ENCODE measurements at places on chromosomes 7 and 10.

GRCh38 chr10:106935978-106936451 lies 228.5 kb downstream of the SORCS1 start:
- no peak for DNase-seq

DNA sequence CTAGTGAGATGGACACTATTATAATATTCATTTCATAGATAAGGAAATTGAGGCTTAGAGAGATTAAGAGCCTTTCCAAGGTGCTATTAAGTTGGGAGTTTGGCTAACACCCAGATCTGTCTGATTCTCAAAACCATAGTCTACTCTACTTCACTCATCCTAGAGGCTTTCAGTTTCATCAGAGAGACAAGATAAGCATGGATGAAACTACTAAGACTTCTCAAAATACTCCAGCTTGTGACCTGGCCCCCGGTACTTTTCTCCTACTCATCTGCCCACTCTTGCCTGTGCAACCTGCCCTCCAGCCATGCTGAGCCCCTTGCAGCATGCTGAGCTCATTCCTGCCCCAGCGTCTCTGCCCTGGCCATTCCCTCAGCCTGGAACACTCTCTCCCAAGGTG lies 12.2 kb upstream of the SLC35B4 start:
- DNase-seq: no peak

DNA sequence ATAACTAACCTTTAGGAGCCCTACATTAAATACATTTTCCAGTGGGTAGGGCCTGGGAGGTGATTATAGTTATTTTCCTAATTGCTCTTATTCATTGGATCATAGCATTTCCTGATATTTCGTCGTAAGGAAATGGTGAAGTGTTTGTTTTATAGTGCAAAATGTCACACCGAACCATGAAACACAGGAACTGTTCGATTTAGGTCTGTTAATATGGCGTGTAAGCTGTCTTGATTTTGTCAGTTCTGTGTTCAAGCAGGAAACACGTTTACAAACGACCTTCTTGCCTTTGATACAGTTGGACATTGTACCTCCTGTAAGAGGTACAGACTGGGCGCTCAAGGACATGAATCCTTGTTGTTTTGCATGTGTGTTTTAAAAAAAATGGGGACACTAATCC lies 14.8 kb downstream of the RBM17 start:
- DNase-seq: no peak

- no peak for DNase-seq
Measured at GRCh38 chr7:150398108-150398964, 19.2 kb downstream of the ZNF775 start.

GRCh38 chr7:112167147-112167546 lies 39.1 kb downstream of the DOCK4 start:
- peak; percentile 83 for DNase-seq

GRCh38 chr7:30751696-30752273 lies at the start of gene INMT:
TSS of gene INMT (plus strand) at chr7:30752135. CDS start at chr7:30752151, 16 bp downstream.
- no peak for DNase-seq

GRCh38 chr10:21340331-21340730 lies 185.2 kb downstream of the SKIDA1 start:
- no peak for DNase-seq

DNA sequence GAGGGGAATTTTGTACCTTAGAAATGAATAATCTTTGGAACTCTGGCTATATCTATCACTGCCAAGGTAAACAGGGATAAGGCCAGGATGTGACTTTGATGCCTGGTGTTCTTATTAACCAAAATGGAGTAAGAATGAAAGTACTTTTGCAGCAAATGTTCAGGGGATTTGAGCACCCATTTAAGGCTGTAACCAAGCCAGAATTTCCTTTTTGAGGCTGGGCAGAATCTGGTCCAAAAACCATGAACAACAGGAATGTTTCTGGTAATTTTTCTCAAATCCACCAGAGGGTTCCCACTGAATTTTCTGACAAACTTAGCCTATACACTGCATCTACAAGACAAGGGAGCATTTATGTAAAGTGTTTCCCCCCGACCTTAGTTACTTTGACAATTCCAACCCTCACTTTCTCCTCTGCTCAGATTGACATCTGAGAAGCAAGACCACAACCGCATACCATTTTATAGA lies 120.6 kb downstream of the BAMBI start:
- DNase-seq: no peak

GRCh38 chr10:104680467-104681401 lies 39.6 kb downstream of the SORCS3 start:
- no peak for DNase-seq

DNA sequence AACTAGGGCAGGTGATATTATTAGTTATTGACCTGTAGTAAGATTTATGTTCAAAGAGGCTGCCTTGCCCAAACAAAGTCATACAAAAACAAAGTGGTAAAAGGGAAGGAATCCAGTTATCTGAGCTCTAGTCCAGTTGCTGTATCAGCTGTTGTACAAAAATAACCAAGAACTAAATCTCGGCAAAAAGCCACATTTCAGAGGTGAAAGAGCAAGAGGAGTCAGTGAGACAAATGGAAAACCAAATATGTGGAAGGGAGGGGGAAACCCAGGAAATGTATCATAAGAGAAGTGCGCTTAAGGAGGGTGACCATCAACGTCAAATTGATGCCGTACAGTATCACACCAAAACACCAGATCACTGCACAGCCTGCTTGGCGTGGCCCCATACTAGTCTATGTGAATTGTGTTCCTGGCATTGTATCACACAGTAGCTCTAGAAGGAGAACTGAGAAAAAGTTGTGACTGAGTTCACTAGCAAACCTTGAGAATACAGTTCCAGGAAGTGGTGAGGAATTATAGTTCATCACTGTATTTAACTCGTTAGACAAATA lies 6.4 kb downstream of the AGBL3 start:
- no peak for DNase-seq

DNA sequence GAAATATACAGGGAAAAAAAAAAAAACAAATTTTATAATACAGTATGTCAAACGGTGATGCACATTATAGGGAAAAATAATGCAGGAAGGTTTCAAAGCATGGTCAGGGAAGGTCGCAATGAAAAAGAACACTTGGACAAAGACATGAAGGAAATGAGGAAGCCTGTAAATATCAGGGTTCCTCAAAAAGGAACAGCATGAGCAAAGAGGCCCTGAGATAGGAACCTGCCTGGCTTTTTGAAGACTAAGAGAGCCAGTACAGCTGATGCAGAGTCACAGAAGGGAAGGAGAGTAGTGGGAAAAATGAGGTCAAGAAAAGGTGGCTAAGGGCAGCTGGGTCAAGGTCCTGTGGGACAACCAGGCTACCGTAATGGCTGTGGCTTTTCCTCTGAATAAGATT lies 1.9 kb downstream of the VPS41 start:
- DNase-seq: no peak

- DNase-seq: no peak
Measured at GRCh38 chr7:82886324-82886723, 276.4 kb downstream of the PCLO start.

- DNase-seq: no peak
Measured at GRCh38 chr7:104927055-104927454, 87.0 kb upstream of the KMT2E start.

GRCh38 chr7:138919216-138919615 lies 62.0 kb downstream of the KIAA1549 start:
- DNase-seq: no peak

- DNase-seq: no peak
Measured at GRCh38 chr10:48934672-48935501, 4.8 kb downstream of the LRRC18 start.

- no peak for DNase-seq
Measured at GRCh38 chr10:58963723-58964124, 212.7 kb upstream of the PHYHIPL start.

- no peak for DNase-seq
Measured at GRCh38 chr7:2821161-2821841, 22.8 kb downstream of the GNA12 start.

- DNase-seq: no peak
Measured at GRCh38 chr7:16803881-16804673, 722 bp downstream of the AGR2 start.

- DNase-seq: no peak
Measured at GRCh38 chr7:66142334-66142733, 27.7 kb downstream of the CRCP start.

GRCh38 chr10:122864194-122864592 lies 15.2 kb downstream of the FAM24B start:
- DNase-seq: no peak

DNA sequence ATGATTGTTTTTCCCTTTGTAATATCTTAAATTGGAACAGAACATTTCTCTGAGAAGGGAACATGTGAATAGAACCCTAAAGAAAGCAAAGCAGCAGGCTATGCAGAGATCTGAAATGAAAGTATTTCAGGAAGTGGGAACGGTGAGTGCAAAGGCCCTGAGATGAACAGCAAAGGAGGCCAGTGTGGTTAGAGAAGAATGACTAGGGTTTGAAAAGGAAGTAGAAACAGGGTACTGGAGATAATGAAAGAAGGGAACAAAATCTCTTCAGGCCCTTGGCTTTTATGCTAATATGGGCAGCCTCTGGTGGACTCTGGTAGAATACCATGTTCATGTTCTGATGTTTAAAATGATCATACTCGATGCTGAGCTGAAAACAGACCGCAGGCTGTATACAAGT lies 22.2 kb downstream of the ARHGAP21 start:
- no peak for DNase-seq

DNA sequence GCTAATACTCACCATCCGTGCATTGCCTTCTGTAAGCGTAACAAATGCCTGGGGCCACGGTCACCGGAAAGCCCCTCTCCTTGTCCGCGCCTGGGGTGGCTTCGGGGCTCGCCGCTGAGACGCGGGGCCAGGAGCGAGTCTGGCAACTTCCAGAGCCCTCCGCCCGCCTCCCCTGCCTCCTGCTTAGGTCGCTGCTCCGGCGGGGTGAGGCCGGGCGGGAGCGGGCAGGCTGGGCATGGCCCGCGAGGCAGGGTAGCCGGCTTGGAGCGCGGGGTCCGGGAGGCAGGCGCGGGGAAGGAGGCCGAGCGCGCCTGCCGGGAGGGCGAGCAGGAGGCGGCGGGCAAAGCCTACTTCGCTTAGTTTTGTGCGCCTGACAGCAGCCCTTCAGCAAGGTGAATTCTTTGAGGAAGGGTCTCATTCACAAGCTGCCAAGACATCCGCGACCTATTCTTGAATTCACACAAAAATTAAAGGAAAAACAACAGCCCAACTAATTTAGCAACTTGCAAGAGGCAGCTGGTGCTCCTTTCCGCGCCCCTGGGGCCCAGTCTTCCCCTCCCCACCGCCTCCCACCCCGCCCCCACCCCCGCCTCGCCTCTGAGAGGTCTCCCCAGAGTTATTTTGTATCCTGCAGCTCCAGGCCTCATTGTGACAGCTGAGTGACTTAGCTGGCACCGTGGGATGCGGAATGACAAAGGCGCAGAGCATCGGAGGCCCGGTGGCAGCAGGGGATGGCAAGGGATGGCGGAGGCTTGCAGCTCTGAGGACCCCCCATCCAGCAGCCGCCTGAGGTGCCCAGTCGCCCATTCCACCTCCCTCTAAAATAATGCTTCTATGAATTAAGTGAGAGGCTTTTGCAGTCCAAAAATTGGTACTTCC lies 12.8 kb upstream of the KAT6B start:
- no peak for DNase-seq

- DNase-seq: no peak
Measured at GRCh38 chr10:82543631-82544030, 668.6 kb downstream of the NRG3 start.

GRCh38 chr7:128344431-128344774 lies 695 bp upstream of the RBM28 start:
- no peak for DNase-seq

GRCh38 chr10:97025613-97026242 lies 160.0 kb downstream of the SLIT1 start:
- peak; percentile 1 for DNase-seq

DNA sequence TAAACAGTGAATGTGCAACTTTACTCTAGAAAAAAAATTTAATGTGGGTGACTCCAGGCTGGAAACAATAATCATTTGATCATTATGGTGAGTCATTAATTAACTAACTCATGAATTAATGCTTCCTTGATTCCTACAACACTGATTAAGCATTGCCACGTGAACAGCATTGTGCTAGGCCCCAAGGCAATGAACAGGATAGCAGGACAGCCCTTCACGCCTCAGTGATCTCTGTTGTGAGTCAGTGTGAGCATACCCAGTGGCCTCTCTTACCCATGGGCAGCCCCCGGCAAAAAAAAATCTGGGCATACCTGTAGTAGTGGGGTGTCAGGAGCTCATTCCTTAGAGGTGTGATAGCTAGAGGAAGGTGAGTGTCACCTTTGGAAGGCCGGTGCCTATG lies 76.0 kb downstream of the DENND2A start:
- DNase-seq: no peak

DNA sequence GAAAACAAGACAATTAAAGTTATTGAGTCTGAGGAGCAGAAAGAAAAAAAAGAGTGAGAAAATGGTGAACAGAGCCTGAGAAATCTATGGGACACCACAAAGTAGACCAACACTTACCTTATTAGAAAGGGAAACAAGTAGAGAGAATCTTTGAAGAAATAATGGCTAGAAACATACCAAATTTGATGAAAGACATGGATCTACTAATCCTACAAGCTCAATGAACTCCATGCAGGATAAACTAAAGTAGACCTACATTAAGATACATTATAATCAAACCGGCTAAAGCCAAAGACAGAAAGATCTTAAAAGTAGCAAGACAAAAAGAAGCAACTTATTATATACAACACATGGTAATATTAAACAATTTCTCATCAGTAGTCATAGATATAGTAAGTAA lies 782.3 kb upstream of the GHITM start:
- DNase-seq: no peak

DNA sequence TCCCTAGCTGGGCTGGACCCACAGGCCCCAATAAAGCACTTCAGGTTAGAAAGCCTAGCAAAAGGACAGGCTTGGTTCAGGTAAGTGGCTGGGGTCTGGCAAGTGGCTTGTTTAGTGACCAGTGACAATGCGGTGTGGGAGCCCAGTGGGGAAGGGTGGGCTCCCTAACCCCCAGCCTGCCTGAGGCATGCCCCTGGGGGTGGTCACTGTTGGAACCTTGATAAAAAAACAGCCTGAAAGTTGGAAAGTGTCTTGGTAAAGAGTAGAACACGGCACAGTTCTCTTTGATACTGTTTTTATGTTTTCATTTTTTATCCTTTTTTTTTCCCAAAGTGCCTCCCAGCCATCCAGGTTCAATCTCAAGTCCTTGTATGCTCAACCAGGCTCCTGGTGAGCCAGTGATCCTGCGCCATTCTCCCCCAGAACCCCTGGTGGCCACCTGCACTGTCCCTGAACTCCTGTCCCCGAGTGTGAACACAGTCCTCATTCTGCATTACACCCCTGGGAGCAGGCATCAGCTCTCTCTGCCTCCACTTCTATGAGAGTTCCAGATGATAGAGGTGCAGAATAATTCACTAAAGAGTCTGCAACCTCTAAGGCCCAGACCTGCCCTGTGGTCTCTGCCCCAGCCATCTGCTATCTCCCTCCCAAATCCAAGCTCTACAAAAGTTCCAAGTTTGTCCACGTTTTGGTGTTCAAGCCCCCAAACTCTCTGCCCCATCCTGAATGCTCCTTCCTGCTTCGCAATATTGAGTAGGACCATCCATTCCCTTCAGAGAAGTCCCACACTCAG lies 15.0 kb upstream of the CXCL12 start:
- DNase-seq: no peak

DNA sequence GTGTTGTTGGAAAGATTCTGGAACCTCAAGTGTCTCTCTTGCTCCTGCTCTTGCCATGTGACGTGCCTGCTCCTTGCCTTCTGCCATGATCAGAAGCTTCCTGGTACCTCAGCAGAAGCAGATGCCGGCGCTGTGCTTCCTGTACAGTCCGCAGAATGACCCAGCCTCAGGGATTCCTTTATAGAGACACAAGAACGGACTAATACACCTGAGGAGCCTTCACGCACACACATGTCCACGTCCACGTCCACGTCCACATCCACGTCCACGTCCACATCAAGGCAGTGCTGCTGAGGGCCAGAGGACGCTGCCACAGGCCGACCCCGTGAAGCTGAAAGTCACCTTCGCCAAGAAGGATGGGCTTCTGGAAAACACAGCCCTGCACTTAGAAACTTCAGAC lies 190.1 kb downstream of the MAD1L1 start:
- no peak for DNase-seq
